Suprapubic skin (tissue), 4 donors: ENCODE measurements at places on chromosomes 2 and 18.

DNA sequence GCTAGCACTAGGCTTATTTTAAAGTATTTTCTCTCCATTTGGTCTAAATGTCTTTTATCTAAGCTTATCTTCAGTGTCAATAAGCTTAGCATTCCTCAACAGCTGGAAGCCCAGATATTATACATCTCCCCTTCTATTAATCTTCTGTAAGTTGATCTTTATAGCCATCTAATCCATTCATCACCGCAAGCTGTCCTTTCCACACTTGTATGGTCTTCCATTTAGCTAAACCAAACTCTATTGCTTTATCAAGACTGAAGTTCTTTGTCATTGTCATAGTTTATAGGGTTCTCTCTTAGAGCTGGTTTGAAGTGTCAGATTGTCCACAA is 101.3 kb upstream of the GPR45 start:
- DNase-seq: no peak

GRCh38 chr18:57768537-57769326 is 34.4 kb downstream of the ATP8B1 start:
- no peak for DNase-seq

DNA sequence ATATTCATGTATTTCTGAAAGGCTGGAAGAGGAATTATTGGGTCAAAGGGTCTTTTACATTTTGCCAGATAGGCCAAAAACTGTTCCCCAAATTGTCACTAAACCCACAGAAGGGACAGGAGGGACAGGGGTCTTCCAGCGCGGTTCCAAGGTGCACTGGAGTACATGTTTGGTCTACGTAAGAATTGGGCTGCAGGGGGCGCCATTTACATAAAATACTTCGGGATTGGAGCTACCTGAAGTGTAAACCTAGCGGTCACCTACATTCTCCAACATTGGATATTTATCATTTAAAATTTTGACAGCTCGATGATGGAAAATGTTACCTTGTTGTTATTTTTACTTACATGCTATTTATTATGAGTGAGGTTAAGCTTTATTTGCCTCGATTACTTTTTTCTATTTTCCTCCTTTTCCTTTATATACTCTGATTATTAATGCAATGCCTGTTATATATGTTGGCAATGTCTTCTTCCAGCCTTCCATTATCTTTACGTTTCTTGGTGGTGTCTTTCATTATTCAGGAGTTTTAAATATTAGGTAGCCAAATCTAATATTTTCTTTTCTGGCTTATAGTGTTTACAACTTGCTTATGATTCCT is 43.0 kb upstream of the RAB6C start:
- no peak for DNase-seq

DNA sequence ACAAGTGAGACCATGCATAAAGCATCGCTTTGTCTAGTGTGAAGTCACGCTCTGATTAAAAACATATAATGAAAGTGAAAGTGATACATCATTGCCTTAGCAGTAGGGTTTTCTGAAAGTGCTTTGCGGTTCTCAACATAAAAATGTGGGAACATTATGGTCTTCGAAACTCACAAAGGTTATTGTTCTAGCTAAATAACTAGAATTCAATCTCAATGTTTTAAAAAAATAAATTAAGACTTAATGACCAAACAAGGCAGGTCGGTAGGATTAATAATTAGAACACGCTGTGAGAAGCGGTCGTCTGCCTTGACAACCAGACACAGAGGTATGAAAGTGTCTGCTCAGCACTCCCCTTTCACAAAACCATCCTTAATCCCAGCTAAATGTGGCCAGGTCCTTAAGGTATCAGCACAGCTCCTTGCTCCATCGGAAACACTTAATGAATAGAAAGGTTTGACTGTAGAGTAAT is 42.2 kb downstream of the KLHL14 start:
- no peak for DNase-seq

- DNase-seq: no peak
These were observed 72.5 kb downstream of the RTTN start for GRCh38 chr18:70132999-70133398.

- no peak for DNase-seq
These were observed 48.6 kb downstream of the PLB1 start for GRCh38 chr2:28544405-28544921.

GRCh38 chr2:113966832-113967231 is 76.9 kb downstream of the ACTR3 start:
- DNase-seq: no peak

DNA sequence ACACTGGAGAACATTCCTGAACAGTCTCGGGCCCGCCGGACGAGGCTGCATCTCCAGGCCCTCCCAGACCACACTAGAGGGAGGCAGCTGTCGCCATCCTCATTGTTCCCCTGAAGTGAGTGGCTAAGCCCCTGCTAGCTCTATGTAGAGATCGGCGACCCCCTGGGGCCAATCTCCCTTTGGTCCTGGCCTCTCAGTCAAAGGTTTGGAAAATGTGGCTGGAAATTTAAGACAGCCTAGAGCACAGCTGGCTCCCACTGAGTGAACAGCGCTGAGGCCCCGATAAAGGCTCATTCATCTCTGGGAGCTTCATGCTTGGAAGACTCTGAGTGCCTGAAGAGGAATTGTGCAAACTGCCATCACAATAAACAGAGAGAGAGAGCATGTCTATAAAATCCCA is 360.3 kb downstream of the CLIP4 start:
- DNase-seq: no peak

DNA sequence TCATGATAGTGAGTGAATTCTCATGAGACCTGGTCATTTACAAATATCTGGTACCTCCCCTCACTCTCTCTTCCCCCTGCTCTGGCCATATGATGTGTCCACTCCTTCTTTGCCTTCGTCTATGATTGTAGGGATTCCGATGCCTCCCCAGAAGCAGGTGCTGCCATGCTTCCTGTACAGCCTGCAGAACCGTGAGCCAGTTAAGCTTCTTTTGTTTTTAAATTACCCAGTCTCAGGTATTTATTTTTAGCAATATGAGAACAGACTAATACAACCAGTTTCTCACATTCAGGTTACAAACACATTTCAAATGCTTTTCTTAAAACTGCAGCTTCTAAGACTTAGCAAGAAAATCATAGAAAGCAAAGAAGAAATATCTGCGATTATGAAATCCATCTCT is 321.2 kb upstream of the CDH7 start:
- no peak for DNase-seq

DNA sequence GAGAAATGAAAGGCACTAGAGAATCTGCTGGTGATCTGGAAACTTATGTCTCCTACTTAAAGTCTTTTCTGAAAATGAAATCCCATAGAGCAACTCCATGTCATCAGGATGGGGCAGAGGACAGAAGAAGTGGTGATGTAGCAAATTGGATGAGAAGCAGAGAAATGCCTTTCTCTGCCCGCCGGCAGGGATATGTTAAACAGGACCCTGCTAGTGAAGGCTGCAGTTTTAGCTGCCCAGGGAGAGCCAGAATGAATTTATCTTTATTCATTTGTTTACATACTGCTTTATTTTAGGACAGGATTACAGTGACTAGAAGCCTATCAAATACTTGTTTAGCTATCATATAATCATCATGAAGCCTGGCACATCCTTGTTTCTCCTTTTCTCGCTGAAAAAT is 247.0 kb downstream of the DOK6 start:
- DNase-seq: no peak

DNA sequence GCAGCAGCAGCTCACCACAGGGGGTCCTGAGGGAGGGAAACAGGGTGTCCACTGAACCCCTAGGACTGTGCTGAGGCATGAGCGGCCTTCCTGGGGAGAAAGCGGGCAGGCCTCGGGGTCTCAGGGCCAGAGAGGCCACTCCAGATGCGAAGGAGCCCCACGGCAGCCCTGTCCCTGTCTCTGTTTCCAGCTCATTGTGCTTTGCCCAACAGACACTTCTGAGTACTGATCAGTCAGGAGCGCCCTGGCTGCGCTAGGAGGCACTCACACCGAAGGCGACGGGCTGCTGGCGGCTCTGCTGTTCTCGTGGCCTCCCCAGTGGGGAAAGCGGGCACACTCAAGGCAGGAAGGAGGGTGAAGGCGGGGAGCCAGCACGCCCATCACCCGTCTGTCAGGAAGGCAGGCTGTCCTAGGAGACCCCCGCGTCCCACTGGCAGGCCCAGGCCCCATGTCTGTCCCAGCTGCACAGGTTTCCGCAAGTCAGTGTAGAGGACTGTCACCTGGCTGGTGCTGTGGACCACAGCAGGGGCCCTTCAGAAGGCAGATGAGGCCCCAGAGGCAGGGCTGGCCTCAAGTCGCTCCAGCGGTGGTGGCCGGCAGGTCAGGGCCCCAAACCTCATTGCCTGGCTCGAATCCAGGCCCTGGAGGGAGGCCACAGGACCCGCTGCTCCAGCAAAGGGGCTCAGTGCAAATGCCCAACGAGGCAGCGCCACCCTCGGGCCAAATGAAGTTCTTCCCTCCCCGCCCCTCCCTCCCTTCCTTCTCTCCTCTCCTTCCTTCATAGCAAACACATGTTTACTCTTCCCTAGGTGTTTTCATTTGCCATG is 6.8 kb downstream of the ESPNL start:
- peak; percentile 58 for DNase-seq

DNA sequence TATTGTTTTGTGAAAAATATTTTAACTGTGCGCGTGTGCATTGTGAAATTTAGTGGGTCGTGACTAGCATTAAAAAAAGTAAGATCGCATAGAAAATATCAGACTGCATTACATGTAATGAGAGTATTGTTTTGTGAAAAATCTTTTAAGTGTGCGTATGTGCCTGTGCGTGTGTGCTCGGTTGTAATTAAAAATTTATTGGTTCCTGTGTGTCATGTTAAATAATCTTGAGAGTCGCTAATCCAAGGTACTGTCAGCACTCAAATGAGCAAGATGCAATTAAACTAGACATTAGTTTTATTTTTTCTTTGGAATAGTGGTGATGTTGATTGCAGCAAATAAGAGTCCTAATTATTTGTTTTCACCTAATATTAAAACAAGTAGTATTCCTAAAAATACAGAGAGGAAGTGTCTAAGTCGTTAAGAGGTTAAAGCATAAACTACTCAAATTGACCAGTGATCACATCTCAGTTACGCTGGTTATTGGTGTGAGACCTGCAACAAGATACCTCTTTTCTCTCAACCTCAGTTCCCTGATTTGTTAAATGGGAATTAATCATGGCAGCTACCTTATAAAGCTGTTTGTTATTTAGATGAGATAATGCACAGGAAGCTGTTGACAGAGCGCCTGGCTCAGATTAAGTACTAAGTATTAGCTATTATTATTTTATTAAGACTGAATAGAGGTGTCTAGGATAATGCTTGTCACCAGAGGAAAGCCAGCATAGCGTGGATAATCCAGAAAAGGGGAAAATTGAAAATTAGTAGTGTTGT is 1.9 kb downstream of the ZDBF2 start:
- DNase-seq: no peak

DNA sequence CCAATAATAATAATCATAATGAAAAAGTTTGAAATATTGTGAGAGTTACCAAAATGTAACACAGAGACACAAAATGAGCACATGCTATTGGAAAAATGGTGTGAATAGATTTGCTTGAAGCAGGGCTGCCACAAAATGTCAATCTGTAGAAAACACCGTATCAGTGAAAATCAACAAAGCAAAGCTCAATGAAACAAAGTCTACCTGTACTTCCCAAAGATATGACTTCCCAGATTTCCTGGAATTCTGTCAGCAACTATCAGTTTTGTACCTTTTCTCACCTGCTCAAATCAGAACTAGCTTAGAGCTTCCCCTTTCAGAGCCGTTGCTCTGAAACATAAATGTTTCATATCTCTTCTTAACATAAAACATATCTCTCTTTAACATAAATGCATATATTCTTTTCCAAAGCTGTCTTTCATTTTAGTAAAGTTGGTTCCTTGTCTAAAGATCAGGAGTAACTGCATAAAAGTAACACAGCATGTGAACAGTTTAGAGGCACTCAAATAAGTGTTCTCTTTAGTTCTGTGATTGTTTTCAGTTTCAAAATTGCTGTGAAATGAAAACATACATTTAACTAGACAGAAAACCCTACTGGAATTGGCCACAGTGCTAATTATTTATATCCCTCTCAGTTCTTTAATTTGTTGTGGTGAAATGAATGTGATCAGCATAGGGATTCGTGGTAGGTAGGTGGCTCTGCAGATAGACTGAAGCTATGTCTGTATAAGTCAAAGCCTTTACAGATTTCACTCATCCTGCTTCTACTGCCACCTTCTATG is 262.5 kb downstream of the KCNJ3 start:
- no peak for DNase-seq

DNA sequence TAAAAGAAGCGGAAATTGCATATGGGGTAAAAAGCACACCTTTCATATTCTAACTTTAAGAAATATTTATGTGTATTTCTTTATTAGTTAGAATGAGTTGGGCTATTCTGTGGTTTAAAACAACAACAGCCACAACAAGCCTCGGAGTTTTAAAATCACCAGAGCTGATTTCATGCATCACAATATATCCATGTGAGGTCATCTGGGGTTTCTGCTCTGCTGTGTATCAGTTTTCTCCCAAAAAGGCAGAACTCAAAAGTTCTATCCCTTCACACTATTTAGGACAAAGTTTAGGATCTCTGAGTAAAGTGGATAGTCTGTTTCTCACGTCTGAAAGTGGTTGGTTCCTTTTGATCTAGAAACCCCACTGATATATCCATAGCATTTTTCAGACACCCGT is 601.5 kb upstream of the GCFC2 start:
- DNase-seq: no peak

- no peak for DNase-seq
These were observed 43.4 kb upstream of the SMAD7 start for GRCh38 chr18:48994044-48994651.

DNA sequence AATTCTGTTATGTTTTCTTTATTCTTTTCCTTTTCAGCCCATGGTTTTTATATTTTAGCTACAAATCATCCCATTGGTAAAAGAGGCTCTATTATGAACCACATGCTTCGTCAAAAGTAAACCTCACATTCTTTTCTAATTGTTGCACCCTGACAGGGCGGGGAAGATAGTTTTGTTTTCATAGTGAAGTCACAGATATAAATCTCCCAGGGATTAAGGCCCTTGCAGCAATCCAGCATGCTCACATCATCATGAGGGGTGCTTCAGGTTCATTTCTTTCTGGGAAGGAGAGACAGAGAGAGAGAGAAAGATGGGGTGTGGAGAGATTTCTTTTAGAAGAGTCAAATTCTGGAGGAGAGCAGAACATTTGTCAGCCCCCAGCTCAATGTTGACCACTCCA is 124.5 kb upstream of the CDC42EP3 start:
- DNase-seq: no peak

DNA sequence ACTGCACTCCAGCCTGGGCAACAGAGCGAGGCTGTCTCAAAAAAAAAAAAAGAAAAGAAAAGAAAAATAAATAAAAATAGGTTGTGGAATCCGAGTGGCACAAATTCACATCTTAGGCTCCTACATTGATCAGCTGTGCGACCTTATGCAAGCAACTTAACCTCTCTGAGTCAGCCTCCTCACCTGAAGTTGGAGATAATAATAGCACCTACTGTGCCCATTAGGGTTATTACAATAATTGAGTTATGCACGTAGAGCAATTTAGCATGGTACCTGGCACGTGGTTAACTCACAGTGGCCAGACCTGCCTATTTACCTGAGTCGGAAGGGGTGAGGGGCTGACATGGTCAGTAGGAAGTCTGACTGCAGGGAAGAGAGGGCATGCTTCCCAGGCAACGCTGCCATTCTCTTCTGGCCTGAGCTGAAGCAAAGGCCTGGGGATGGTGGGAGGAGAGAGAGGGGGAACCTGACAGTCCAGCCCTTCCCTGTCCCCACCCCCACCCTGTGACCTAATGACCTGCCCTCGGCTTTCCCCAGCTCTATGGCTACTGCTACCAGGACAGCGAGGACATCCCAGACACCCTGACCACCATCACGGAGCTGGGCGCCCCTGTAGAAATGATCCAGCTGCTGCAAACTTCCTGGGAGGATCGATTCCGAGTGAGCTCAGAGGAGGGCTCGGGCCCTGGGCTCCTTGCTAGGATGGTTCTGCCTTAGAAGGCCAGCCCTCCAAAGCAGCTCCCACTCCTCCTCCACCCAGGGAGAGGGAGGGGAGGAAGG is 5.1 kb downstream of the PKDCC start:
- no peak for DNase-seq

- no peak for DNase-seq
These were observed 167.1 kb upstream of the FAM98A start for GRCh38 chr2:33766175-33766574.
